ENCODE measurements at places on chromosomes 4 and X.

DNA sequence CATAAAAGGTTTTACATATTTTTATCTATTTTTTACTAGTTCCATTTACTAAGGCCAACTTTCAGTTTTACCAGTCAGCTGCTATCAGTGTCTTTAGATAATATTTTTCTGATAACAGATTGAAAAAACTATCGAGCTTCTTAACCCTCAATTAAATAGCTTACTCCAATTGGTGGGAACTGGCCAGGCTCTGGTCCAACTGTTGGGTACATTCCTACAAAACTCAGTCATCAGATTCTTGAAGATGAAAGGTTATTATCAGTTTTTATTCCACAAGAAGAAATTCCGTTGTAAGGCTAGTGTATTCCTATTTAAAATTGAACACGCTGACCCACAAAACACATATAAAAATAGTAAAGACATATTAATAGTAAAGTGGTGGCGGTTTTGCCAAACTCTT, 346.2 kb downstream of the MAPK10 start:
- no peak for DNase-seq

DNA sequence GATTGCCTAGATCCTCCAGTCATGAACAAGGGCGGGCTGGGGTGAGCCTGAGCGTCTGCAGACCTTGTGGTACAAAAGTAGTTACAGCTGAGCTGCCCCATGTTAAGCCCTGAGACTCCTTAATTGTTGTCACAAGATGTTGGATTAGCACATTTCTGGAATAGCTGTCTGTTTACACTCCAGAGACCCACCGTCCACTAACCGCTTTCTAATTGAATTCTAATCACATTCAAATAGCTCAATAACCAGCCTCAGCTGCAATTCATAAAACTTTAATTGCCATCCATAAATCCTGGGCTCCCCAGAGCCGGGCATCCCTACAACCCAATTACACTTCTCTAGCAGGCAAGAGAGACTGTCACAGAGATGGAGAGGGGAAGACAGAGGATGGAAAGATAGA, 1.6 kb upstream of the GSX2 start:
- no peak for DNase-seq

DNA sequence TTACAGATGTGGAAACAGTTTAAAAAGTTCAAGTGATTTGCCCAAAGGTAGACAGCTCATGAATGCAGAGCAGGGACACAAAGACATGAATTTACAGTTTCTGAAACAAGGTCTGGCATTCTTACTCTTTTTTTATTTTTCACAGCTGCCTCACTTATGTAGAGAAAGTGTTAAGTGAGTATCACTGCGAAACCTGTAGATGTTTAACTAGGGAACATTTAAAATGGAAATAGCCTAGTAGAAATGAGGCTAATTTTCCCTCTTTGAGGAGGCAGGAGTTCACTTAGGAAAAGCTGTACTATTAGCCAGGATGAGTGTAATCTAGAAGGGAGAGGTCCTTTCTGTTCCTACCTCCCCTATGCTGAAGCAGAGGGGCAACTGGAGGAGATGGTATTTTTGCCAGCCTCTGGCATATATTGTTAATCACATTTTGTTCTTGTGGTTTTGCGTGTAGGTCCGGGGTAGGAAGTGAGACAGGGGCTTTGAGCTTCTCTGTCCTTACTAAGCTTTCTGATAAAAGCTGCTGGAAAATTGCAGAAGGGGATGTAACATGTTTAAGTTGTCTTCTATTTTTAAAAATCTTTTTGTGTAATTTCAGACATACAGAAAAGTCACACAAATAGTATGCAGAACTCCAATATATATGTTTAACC, 492.8 kb upstream of the NR3C2 start:
- no peak for DNase-seq

DNA sequence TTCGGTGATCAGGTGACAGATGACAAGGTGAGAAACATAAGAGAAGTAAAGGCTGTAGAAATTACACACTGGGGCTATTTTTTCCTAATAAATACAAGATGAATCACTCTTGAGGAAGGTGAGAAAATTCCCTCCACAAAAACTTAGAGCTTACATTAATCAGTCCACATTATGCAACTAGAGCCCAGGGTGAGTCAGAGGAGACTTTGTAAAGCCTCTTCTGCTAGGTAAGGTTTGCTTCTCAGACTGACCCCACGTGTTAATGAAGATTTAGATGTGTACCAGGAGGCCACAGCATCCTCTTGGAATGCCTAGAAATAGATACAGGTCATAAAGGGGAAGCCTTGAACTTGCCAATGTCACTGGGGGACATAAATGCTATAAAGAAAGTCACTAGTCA, 396.0 kb upstream of the SMIM31 start:
- no peak for DNase-seq

DNA sequence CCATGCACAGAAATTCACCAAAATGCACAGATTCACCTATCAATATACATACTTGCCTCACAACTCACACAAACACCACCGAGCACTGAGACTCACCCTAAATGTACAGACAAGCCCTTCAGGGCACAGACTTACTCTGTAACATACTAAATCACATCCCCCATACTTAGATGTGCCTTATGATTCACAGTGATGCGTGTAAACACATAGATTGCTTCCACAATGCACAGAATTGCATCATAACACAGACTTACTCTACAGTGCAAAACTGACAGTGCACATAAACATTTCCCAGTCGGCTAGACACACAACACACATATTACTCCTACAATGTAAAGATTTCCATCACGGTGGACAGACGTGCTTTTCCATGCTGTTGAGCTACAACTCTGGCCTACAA, 6.2 kb downstream of the LINC00632 start:
- DNase-seq: no peak

- DNase-seq: no peak
Observed at GRCh38 chrX:9737363-9737762, 28.3 kb downstream of the GPR143 start.
